ENCODE measurements at places on chromosomes 5 and 9.

DNA sequence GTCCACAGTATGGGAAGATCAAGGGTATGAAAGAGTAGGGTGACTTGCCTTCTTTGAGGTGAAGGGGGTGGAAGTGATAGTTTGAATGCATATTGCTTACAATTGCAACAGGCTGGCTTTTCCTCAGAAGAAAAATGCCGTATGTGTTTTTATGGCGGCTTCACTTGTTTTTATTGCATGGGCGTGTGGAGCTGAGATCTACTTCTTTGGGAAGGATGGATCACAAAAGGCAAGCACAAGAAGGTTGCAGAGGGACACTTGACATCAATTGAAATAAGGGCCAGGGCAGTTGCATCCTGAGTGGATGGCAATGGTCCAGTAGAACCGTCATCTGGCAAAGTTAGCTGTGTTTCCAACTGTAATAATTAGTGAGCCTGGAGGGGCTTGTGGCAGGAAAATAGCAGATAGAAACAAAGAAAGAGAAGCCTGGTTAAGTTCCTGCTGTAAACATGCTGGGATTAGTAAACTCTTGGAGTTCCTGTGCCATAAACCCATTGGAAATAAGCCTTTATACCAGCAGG is 138.4 kb downstream of the NTRK2 start:
- DNase-seq, result no peak

DNA sequence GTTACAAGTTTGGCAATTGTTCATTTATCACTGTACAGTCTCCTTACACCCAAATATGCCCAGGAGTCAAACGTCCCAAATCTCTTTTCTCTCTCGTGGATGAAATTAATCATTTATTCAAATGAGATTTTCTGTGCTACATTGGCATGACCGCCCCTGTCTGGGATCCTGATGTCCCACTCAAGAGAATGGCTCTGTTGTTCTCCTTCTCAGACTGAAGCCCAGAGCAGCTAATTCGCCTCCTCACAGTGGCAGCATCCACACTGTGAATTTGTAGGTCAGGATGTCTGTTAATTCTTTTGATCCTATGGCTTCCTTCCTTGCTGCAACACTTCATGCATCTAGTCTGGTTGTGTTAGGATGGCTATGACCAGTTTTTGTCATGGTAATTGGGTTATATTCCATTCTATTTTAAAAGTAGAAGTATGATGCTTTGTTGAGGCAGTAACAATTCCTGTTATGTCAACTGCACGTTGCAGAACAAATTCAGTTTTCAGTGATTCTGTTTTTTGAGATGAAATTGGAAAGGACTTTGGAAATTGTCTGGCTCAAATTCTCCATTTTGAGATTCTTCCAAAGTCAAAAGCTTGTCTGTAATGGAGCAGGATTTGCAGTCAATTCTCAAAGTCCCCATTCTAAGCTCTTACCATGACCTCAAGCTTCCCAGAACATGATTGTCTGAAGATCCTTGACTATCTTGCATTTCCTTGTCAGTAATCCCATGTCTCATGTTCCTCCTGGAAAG is 141.5 kb upstream of the GAS1 start:
- DNase-seq, result no peak

- no peak for DNase-seq
Observed at GRCh38 chr5:134975843-134976242, 8.1 kb downstream of the CATSPER3 start.

GRCh38 chr5:114716955-114717354 is 355.1 kb downstream of the KCNN2 start:
- DNase-seq, result no peak
